AG09319 (cell line): ENCODE measurements at places on chromosomes 4 and X.

DNA sequence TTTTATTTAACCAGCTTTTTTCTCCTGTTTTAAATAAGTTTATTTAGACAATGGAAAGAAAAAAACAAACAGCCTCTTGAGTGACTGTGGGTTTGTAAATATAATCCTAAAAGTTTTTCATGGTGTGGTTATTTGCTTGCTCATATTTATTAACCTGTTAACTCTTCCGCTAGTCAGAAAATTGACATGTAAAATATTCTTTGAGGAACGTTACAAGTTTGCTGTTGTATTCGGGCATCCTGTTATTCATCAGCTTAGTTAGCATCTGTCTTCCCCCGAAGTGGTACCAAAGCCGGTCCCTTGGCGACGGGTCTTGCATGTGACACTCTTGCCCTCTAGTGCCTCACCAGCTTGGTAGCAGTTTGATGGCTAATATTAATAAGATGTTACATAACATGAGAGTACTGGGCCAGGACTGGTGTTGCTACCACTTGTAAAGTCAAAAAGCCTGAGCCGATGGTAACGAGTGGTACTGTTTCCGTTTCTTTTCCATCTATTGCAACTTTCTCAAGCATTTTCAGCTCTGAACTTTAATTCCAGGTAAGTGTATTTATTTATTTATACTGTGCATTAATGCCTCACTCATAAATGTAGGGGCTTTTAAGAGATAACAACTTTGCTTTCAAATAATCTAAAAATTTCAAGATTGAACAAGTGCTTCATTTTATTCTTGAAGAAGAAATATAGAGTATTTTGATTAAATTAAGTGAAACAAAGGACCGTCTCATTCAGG is at the start of gene NDST3:
NDST3 (plus strand) TSS at position 434 of the 733 bp plus-strand sequence. CDS start 19,425 bp downstream, outside the sequence.
- DNase-seq: no peak

DNA sequence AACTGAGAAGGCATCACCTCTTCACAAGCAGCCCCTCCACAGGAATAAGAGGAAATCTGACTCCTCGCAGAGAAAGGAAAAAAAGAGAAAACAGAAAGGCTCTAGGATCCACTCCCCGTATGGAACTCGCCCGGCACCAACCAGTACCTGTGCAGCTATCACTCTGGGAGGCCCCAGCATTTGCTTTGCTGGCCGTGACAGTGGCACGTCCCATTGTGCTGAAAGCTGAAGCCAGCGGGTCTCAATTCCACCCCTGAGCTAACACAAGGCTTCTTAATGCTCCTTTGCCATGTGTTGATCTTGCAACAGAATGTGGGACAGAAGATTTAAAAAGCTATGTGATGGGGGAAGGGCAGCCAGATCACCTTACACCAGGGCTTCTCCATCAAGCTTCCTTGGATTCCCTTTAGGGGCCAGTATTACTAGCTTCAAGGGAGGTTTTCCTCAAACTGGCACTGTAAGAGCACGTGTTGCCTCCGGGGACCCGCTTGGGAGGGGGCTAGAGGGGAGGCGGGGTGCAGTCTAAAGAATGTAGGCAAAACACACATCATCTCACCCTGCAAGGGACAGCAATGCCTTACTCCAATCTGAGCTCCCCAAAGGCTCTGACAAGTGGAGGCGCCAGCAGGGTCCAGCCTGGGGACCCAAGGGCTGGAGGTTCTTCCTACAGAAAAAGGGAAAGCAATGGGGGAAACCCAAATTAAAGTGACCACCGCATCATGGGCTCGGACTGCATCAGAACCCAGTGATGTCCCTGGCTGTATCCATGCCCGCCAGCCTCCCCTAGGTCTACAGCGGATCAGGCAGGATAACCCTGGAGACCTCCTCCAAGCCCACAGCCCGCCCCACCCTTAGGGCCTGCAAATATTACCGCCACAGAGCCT is 1.2 kb downstream of the USP46 start:
- peak; percentile 47 for DNase-seq

GRCh38 chrX:133417364-133417763 is 2.1 kb upstream of the GPC4 start:
- DNase-seq: no peak

DNA sequence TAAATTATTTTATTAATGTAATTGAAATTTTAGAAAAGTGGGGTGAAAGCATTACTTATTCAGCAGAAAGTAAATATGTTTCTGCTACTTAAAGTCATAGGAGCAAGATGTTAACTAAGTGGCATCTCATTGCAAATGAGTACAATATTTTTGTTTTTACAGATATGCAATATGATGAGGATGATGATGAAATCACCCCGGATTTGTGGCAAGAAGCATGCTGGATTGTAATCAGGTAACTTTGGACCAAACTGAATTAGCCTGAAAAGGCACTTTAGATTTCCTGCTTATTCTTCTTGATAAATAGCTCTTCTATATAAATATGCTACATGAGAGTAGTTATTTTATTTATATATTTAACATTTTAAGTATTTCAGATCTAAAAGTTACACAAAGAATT is 7.5 kb downstream of the POLR2B start:
- DNase-seq: no peak
